B cell (primary cell): ENCODE measurements at places on chromosomes 5 and 9. TPM values are rescaled to one million over a fixed set of nuclear protein-coding genes. Genes with fewer than 3 reads are reported as not detected.

CCL21 gene
- not detected in 2 replicates for total RNA-seq

FABP6 gene
- not detected in 2 replicates for total RNA-seq

PCDHGA9 gene
- total RNA-seq, result 1.9 and 2.5 TPM in 2 replicates

IFNA13 gene
- total RNA-seq, result not detected in 2 replicates

DNA sequence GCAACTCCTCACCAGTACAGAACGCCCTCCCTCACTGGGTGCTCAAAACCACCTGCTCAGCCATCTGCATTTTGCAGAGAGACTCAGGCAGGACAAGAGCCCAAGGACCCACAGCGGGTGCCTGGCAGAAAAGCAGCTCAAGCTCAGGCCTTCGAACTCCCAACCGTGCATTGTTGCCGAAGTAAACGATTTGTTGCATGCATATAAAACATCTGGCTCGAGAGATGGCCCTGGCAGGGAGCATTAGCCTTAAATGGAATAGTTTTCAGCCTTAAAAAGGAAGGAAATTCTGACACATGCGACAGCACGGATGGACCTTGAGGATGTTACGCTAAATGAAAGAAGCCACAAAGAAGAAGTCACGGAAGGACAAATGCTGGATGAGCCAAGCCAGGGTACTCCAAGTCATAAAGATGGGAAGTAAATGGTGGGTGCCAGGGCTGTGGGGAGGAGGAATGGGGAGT, 160.4 kb upstream of the PHYKPL start:
- DNase-seq, result no peak
- H3K27me3 ChIP-seq, result no peaks in the 10 kb centered on the region
- H3K4me3 ChIP-seq, result no peak overlapping the region

DNA sequence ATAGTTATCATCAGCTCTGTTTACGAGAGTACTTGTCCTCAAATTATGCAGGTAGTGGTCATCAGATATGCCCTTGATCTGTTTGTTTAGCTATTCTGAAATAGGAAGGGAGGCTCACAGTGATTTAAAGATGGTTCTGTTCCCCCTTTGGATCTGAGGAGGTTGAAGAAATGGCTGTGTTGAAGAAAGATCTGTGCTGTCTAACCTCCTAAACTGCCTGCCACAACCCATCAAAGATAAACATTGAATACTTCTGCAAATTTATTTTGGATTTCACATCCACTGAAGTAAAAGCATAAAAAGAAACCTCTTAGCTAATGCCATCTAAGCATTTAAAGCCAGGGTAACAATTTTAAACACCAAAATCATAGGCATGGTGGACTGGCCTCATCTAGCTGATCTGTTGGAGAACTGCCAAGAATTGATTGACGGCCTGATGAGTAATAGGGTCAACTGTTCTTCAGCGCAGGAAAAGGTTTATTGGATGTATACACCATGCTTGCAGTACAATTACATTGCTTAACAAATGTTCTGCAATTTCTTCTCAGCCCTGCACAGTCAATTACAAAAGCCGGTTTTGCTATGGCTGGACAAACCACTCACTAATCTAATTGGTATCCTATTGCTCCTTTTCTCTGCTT, 97.6 kb downstream of the SEMA6A start:
- no peak for DNase-seq
- H3K27me3 ChIP-seq, result no peaks in the 10 kb centered on the region
- H3K4me3 ChIP-seq, result no peak overlapping the region
- H3K36me3 ChIP-seq, result no peaks in the 10 kb centered on the region
- H3K4me1 ChIP-seq, result no peaks in the 10 kb centered on the region

DNA sequence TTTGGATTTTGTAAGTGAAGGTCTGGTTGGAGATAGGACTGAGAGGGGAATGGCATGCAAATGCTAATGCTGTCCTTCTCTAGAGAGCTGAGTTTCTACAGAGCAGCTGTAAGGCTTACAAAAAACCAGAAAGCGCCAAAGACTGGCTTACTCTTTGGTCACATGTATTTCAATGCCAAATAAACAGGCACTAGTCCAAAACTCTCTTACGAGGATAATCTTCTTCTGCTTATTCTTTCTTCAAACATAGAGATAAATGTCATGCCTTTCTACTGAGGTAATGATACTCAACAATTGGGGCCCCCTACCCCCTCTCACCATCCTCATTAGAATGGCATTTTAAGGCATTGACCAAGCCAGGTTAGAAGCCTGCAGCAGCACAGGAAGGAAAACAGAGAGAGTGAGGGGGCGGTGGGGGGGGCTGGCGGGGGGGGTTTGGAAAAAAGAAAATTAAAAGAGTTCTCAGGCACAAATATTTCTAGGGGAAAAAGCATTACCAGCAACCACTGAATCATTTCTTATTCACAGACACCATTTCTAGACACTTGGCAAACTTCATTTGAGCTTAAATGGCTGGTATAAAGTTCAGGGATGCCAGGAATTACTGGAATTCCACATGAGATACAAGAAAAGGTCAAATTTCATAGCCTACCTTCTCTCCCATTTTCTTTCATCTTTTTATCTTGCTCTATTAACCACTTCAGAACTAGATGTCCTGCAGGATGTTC, 34.0 kb downstream of the PUM3 start:
- no peaks in the 10 kb centered on the region for H3K27me3 ChIP-seq
- H3K4me3 ChIP-seq, result no peak overlapping the region
- DNase-seq, result no peak
- H3K36me3 ChIP-seq, result peaks cover 50% of the 10 kb centered on the region

DNA sequence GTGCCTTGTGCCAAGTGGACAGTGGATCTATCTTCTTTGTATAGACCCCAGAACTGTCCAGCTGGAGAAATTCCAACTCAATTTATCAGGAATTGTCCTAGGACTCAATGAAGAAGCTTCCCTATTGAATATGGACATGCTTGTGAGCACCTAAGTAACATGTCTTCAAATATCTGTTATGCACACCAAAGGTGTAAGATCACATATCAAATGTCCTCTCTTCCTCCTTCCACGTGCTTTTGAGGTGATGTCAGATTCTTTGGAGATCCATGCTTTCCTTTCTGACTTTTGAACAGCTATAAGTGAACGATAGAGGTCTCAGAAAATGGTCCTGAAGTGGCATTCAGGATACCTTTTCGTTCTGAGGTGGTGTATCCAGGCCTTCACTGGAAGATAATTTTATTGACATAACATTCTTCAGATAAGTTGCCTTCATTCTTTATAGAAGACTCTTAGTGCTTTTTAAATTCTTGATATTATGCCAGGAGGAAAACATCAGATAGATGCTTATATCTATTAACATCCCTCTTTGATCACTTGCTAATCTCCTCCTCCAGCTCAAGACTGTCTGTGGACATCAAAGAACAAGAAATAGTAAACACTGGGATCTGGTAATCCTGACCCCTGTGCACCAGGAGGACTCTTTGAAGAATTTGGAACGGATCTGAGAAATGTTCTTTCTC, 246.4 kb downstream of the SMARCA2 start:
- no peak overlapping the region for H3K4me3 ChIP-seq
- no peaks in the 10 kb centered on the region for H3K27me3 ChIP-seq
- no peak overlapping the region for H3K27ac ChIP-seq
- no peak for DNase-seq
- peaks cover 21% of the 10 kb centered on the region for H3K4me1 ChIP-seq

GRCh38 chr9:1989500-1989899, 25.6 kb upstream of the SMARCA2 start:
- H3K4me3 ChIP-seq, result no peak overlapping the region
- no peaks in the 10 kb centered on the region for H3K27me3 ChIP-seq
- H3K4me1 ChIP-seq, result no peaks in the 10 kb centered on the region
- no peak for DNase-seq
- H3K36me3 ChIP-seq, result no peaks in the 10 kb centered on the region

DNA sequence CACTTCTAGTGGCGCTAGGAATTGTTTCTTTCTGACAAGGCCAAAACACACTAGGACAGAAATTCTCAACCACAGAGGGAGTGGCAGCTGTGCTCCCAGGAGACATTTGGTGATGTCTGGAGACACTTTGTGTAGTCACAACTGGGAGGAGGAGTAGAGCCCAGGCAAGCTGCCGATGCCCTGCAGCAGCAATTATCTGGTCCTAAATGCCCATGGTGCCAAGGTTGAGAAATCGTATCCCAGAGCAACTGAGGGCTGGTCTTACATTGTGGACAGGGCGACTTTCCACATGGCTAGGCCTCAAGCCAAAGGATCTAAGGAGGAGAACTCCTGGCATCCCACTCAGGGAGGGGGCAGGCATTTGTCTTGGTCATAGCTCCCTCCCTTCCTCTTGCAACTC, 259.9 kb downstream of the GADD45G start:
- H3K4me3 ChIP-seq, result no peak overlapping the region
- H3K36me3 ChIP-seq, result no peaks in the 10 kb centered on the region
- no peak overlapping the region for H3K27ac ChIP-seq
- H3K27me3 ChIP-seq, result no peaks in the 10 kb centered on the region
- H3K4me1 ChIP-seq, result no peaks in the 10 kb centered on the region
